ENCODE measurements at places on chromosomes 13 and 19.

DNA sequence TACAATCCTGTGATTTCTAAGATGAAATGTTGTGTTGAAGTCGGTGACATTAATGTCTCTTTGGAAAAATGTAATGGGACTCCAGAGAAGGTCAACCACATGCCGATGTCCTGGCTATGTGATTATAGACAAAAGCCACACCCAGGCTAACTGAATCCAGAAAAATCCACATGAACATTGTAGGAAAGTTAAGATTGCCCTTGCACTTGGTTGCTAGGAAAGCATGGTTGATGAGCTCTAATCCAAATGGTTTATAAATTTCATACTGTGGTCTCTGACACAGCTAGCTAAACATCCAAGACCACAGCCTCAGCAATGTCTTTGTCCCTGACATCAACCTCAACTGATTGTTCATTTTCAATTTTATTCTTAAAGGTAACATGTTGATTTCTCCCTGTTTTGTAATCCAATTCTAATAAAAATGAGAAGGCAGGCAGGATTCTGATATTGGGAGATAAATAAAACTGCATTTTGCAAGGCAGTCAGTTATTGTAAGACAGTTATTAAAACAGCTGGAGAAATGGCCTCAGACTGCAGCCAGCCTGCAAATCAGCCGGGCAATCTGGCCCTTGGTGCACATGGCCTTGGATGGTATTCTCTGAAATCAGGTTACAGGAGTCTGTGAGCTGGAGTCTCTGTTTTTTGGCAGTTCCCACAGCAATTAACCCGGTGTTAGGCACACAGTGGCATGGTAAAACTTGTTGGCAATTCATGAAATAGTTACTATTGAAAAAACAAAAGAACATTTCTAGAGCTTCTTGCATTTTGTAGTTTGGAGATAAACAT is 93.9 kb downstream of the STARD13 start:
- no peak for DNase-seq

DNA sequence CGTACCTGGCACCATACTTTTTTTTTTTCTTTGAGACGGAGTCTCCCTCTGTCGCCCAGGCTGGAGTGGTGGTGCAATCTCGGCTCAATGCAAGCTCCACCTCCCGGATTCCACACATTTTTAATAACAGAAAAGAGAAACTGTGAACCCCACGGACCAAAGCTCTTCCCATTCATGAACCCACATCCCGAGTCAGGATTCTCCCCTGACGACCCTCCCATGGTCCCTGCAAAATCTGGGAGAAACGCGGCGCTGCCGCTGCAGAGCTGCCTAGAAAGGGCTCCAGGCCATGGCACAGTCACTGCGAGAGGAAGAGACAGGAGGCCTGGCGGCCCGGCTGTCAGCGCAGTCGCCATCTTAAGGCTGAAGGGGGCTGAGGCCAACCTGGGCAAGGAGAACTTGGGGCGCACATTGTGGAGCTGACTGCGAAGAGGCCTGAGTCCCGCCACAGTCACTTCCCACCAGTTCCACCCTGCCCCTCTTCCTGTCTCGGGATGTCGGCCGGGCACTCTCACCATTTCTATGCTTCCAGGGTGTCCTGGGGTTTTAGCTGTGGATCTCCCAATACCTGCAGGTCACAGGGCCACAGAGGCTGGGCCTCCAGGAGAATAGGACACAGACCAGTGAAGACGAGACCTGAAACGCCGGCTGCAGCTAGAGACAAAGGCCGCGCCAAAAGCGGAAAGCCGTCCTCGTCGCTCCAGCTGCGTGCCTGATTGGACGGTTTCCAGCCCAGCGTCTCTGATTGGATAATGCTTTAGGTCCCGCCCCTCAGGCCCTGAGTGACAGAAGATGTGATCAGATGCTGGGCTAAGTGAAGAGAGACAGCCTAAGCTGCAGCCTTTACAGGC is 71.0 kb downstream of the ZNF486 start:
- peak; percentile 83 for DNase-seq

DNA sequence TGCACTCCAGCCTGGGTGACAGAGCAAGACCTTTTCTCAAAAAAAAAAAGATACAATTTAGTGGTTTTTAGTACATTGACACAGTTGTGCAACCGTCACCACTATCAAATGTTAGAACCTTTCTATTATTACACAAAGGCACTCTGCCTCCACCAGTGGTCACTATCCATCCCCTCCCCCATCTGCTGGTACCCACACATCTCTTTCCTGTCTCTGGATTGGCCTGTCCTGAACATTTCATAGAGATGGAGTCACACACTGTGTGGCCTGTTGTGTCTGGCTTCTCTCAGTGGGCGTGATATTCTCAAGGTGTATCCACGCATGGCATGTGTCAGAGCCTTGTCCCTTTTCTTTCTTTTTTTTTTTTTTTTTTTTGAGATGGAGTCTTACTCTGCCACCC is 11.2 kb downstream of the KDM4B start:
- DNase-seq, result no peak

- DNase-seq, result no peak
These were observed 550.8 kb downstream of the EFNB2 start for GRCh38 chr13:105984646-105985045.

GRCh38 chr19:51780270-51780669 is 14.7 kb upstream of the FPR3 start:
- no peak for DNase-seq

GRCh38 chr13:46166947-46167610 is 14.9 kb downstream of the LCP1 start:
- no peak for DNase-seq
